Glutamatergic neuron (in vitro differentiated cells): ENCODE measurements at places on chromosomes 2 and 18. TPM values are rescaled to one million over a fixed set of nuclear protein-coding genes. Genes with fewer than 3 reads are reported as not detected.

Gene SIX3
- total RNA-seq, result 0.86 TPM

- DNase-seq, result no peak
Observed at GRCh38 chr2:15155959-15156574, 405.1 kb downstream of the NBAS start.

- no peak for DNase-seq
Observed at GRCh38 chr18:79581406-79581805, 98.2 kb upstream of the CTDP1 start.

DNA sequence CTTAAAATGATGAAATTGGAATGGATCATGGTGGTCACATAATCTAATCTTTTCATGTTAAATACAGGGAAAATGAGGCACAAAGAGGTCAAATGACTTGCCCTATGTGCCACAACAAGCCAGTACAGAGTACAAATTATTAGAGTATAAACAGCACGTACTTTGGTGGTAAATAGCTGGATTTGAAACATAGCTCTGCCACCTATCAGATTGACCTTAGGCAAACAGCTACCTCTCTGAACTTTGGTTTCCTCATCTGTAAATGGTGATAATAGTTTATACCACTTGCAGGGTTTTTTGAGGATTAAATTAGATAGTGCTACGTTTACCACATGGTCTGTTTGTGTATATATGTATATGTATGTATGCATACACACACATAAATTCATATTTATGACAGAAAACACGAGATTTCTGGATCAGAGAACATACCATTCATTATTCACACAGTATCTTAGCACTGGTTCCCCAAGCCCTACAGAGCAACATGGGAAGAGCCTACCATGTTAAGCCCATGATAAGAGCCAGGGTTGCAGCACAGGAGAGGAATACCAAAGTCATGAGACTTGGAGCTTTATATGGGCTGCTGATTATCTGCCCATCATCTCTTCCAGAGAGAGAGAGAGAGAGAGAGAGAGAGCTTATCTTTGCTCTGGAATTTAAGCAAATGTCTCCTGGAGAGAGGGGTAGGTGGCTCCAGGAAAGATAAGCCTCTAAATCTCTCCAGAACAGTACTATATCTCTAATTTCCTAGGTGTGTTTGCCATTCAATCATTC, 73.5 kb downstream of the MDH1 start:
- no peak for DNase-seq

DNA sequence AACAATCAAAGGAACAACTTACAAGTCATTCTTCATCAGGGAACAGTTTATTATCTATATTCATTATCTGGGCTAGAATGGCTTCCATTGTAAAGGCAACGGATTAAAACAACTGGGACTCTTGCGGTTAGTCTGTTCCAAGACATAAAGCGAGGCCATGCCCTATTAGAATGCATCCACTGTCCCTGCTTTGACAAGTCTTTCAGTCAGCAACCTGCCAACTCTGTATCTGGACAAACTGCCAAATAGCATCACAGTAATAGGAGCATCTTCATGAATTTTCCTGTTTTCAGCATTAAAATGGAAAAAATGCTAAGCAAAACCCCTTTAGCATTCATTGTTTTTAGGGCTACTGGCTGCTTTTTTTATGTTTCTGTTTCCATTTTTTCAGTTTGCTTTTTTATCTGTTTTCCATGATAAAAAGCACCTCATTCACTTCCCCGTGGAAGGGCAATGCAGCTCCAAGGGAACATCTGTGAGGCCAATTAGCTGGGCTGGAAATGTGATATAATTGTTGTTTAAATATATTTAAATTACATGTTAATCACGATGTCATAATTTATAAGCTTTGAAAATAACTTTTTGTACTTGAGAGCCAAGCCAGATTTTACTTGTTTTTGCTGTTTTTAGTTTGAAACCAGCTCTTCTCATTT, 834.3 kb downstream of the CPS1 start:
- no peak for DNase-seq

DNA sequence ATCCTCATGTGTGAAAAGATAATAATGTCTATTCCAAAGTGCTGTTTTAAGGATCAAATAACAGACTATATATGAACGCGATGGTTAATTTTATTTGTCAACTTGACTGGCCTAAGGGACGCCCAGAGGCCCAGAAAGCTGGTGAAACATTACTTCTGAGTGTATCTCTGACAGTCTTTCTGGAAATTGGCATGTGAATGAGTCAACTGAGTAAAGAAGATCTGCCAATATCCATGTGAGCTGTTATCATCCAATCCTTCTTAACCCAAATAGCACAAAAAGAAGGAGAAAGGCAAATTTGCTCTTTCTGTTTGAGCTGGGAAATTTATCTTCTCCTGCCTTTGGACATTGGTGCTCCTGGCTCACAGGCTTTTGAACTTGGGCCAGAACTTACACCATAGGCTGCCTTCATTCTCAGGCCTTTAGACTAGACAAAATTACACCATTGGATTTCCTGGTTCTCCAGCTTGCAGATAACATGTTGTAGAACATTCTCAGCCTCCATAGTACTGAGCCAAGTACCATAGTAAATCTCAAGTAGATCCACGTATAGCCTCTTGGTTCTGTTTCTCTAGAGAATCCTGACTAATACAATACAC, 114.7 kb upstream of the DOCK10 start:
- DNase-seq, result no peak

DNA sequence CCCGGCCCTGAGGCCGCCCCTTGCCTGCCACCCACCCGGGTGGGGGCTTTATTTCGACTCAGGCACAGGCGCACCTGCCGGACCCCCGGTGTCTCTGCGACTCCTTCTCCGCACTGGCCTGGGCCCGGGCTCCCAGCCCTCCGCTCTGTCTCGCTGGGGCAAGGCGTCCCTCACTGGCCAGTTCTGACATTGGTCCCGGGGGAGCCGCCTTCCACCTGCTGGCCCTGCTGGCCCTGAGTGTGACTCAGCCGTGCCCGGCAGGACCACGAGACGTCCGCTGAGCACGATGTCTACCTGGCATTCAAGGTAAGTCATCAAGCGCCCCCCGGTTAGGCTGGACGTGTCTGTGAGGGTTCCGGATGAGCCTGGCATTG, 131.5 kb upstream of the CTDP1 start:
- DNase-seq, result peak; percentile 5

DNA sequence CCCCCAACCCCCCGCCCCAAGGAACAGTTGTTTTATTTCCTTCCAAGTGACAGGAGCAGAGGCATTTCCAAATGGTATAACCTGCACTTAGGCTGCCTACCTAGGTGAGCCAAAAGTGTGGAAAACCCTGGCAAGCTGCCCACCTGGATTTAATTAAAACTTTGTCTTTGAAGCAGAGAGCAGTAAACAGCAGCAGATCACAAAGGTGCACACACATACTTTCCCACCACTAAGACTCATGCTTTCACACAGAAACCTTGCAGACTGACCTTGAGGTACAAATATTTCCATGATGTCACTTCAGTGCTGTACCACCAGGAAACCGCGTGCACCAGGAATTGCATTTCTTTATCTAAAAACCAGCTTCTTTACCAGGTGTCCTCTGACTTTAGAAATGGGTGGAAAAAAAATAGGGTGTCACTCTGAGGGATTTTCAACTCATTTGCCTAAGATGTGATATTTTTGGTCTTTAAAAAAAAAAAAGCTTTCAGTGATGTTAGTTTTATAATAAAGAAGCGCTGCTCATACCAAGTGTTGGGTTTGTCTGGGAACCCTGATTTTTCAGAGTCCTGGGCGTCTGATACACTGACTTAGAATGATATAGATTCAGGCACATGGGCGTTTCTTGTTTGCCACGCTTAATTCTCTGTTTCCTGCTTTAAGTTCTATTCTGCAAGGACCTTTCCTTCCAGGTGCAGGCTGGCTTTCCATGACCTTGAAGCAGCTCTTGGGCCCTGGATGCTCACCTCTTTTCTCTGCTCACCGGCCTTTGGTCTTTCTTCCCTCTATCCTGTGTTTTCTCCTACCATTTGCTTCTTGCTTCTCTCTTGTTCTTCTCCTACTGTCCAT, 70.7 kb upstream of the BCL2L11 start:
- DNase-seq, result no peak
